ENCODE measurements at places on chromosomes 13 and 19.

DNA sequence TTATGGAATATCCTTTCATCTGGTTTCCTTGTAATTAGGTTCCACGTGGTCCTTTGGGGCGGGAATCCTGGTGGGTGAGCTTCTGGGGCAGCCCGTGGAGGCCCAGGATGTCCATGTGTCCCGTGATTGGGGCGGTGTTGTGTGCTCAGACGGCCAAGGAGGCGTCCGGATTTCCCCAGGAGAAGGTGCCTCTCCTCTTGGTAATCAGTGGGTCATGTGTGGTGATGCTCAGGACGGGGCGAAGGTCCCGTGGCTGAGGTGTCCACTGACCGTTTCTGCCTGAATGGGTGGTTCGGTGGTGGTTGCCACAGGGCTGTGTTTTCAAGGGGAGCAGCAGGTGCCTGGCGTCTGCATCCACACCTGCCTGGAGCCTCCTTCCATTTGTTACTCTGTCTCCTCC, 52.2 kb upstream of the F7 start:
- no peak for DNase-seq

DNA sequence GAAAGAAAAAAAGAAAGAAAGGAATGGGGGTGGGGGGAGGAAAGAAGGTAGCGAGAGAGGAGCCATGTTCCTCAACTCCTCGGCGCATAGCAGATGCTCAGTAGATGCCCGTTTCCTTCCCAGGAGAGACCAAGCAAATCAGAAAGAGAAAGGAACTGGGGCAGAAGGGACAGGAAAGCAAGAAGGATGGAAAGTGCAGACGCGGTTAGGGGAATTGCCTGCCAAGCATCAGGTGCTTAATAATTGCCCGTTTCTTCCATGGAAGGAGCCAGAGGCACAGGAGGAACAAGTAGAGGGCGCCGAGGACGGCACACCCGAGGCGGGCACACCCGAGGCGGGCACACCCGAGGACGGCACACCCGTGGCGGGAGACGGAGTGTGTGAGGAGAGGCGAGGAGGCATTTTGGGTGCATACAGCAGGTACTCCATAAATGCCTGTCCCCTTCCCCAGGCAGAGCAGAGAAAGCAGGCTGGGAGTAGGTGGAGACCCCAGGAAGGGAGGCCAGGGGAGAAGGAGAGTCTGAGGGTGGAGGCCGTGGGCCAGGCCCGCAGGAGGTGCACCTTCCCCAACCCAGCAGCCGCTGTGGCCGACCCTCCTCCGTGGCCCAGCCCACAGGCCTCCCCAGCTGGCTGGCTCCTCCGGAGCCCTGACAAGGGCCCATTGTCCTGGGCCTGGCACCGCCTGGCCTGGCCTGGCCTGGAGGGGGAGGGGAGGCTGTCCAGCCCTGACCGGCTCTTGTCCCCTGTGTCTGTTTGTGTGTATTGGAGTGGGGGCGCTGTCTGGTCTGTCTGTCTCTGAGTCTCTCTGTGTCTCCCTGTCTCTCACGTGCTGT, 14.6 kb downstream of the JOSD2 start:
- DNase-seq = no peak

GRCh38 chr19:29967623-29968022, 25.6 kb downstream of the URI1 start:
- DNase-seq = no peak

- DNase-seq = no peak
These were observed 4.0 kb downstream of the IZUMO2 start for GRCh38 chr19:50159078-50159477.

DNA sequence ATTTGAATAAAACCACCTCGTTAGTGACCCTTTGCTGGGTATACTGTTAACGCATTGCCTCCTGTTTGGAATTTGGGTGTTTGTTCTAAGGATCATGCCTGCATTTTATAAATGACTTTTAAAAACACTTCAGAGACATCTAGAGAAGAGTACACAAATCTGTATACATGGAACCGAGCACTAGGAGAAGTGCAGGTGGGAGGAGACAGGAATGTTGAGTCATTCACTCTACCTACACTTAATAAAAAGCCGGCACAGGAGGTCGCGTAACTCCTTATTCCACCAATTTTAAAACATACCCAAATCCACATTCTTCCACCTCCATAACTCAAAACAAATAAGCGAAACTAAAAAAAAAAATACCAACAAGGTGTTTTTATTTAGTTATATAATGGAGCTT, 48.6 kb downstream of the FGF9 start:
- no peak for DNase-seq

- DNase-seq = no peak
These were observed 102.6 kb upstream of the RNF113B start for GRCh38 chr13:98279473-98280175.

- no peak for DNase-seq
These were observed 4.8 kb upstream of the C1QTNF9 start for GRCh38 chr13:24304620-24305019.

- no peak for DNase-seq
These were observed 175.5 kb downstream of the COL4A1 start for GRCh38 chr13:110131424-110131823.

- DNase-seq = no peak
These were observed 11.6 kb downstream of the GZMM start for GRCh38 chr19:555474-555808.

DNA sequence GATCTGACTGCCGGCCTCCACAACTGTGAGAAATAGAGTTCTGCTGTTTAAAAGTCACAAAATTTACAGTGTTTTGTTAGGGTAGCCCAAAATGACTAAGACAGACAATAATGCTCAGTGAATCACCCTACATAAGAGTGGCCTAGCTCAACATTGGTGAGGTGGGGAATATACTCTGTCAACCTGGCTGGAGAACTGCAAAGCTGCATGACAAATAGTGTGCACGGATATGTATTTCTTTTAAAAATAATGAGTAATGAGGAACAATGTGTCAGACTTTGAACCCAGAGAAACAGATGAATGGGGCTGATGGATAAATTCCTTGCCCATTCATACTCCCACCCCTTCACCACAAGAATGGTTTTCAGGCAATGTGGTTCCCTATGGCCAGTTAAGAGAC, 372.4 kb downstream of the SUCLA2 start:
- DNase-seq = no peak

GRCh38 chr19:42370068-42370520, 20.0 kb downstream of the CNFN start:
- no peak for DNase-seq

GRCh38 chr13:46179491-46179908, 2.5 kb downstream of the LCP1 start:
- no peak for DNase-seq

- no peak for DNase-seq
These were observed at the start of gene ICAM5 for GRCh38 chr19:10289836-10290356. Gene ICAM5, plus strand, starts transcription at chr19:10289952. Its CDS starts 92 bp downstream, at chr19:10290044.

GRCh38 chr13:79723519-79724024, 242.6 kb downstream of the NDFIP2 start:
- DNase-seq = no peak

DNA sequence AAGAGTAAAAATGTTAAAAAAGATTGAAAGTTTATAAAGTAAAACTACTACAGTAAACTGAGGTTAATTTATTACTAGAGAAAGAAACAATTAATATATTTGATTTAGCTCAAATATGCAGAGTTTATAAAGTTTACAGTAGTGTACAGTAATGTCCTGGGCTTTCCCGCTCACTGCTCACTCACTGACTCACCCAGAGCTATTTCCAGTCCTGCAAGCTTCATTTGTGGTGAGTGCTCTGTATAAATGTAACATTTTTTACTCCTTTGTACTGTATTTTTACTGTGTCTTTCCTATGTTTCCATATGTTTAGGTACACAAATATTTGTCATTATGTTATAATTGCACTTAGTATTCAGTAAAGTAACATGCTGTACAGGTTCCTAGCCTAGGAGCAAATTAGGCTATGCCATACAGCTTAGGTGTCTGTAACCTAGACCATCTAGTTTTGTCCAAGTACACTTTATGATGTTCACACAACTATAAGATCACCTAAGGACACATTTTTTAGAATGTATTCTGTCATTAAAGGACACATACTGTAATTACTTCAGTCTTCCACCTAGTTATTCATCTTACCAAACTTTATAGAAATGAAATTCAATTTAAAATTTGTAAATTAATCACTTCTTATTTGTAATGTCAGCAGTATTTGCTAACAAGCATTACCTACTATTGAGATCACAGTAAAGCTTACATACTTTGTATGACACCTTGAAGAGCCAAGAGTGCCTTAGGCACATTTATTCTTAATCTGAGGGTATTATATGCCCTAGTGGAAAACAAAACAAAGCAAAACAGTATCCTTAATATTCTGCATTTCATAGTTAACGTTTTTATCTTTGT, 683.4 kb downstream of the PCDH9 start:
- DNase-seq = no peak
